ENCODE measurements at places on chromosomes 16 and 17.

GRCh38 chr17:31574458-31574857, 183.0 kb downstream of the RAB11FIP4 start:
- no peak for DNase-seq

GRCh38 chr16:28136751-28137434, 73.4 kb upstream of the GSG1L start:
- no peak for DNase-seq

DNA sequence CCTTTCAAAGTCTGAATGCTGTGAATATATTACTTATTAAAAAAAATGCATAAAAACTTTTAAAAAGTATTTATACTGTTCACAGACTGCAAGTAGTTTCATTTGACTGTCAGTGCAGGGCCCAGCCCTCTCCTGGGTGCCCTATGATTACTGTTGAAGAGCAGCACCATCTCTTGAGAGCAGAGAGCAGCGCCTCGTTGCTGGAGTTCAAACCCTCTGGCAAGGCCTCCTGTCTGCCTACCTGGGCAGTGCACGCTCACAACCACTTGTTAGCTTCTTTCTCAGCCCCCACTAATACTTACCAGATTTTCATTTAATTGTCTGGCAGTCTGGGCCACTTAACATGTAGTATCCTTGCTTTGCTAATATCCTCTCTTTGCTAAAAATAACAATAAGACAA, 233.4 kb downstream of the PHKB start:
- DNase-seq, result no peak

- no peak for DNase-seq
These were observed 2.7 kb upstream of the SUPT4H1 start for GRCh38 chr17:58354541-58355216.

DNA sequence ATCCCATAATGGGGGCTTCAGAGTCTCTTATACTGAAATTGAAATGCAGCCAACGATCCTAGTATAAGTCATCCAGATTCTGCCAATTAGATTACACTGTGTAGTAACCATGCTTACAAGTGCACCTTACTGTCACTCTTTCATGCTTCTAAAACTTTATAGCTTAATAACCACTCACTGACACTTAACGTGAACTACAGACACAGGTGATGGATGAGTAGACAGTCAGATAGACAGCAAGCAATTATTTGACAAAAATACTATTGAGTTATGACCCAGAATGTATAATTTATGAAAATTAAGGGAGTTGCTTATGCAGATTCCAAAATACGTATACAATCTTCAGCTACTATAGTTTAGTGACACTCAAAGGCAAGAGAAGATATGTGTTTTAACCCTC, 6.3 kb downstream of the CDH8 start:
- no peak for DNase-seq

- no peak for DNase-seq
These were observed 5.7 kb upstream of the C1QTNF8 start for GRCh38 chr16:1101573-1102332.

DNA sequence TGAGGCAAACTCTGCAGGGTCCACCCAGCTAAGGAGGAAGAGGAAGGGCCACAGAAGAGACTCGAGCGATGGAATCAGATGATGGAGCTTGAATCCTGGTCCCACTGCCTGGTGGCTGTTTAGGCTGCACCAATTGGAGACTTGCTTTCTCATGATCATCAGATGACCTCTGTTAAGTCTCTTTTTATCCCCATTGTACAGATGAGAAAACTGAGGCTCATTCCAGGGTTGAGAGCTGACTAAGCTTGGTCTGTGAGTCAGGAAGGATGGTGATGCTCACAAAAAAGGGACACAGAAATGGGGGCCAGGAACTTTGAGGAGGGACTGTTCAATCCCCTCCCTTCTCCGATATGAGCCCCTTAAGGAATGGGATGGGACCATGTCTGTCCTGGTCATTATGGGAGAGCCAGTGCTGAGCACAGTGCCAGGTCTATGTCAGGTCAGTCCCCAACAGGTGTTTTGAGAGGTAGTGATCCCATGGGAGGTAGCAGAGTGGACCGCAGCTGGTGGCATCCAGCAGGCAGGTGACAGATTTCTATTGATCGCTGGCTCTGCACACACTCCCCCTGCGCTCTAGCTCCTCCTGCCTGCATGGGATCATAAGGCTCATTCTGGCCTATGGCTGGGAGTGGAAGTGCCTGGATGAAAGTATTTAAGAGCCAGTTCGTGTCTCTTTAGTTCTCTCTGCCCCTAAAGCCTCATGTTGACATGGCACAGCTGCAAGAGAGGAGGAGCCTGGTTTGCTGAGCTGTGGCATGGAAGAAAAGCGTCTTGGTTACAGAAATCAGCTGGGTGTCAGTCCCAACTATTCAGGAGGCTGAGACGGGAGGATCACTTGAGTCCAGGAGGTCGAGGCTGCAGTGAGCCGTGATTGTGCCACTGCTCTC, 27.2 kb downstream of the SNX20 start:
- DNase-seq, result no peak

- DNase-seq, result no peak
These were observed 126.9 kb upstream of the TNRC6C start for GRCh38 chr17:77831474-77832179.

DNA sequence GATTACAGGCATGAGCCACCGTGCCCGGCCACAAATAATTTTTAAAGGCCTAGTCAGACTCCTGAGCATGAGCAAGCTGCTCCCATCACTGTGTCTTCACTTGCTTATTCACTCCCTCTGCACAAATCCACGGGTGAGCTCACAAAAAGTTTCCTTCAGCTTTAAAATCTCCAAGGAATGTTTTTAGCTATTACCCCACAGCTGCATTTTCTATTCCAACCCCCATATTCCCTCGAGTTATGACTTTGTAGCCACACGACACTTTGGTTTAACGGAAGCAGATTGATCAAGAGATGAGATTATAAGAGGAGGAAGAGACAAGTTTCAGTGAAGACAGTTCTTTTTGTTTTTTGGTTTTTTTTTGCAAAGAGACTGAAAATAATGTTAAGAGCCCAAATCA, 49.1 kb upstream of the SLC25A19 start:
- no peak for DNase-seq

GRCh38 chr16:27665881-27666280, 115.9 kb downstream of the KATNIP start:
- no peak for DNase-seq
